ENCODE measurements at places on chromosomes 4 and X.

- no peak for DNase-seq
Measured at GRCh38 chr4:8303485-8304281, 34.1 kb downstream of the HTRA3 start.

GRCh38 chr4:74615411-74615810, 170.5 kb downstream of the AREG start:
- DNase-seq = no peak

GRCh38 chr4:3441501-3442459, at the start of gene HGFAC:
Gene HGFAC, plus strand, starts transcription at chr4:3441968. Its CDS starts 34 bp downstream, at chr4:3442002.
- DNase-seq = peak; percentile 21

DNA sequence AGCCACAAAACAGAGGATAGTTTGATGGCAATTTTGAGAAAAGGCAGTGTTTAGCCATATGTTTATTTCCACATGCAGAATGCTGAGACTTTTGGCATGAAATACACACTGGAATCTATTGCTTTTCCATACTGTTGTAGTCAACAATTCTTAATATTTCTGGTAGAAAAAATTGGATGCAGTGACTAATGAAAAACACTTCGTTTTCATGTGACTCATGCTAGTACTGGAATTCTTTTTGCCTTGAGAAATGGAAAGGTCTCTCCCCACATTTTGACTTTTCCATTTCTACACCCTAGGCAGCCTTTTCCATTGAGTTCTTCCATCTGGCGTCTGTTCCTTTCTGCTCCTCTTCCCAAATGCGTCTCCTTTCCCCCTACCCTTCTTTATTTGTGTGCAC, 425.2 kb upstream of the FTHL17 start:
- DNase-seq = no peak

DNA sequence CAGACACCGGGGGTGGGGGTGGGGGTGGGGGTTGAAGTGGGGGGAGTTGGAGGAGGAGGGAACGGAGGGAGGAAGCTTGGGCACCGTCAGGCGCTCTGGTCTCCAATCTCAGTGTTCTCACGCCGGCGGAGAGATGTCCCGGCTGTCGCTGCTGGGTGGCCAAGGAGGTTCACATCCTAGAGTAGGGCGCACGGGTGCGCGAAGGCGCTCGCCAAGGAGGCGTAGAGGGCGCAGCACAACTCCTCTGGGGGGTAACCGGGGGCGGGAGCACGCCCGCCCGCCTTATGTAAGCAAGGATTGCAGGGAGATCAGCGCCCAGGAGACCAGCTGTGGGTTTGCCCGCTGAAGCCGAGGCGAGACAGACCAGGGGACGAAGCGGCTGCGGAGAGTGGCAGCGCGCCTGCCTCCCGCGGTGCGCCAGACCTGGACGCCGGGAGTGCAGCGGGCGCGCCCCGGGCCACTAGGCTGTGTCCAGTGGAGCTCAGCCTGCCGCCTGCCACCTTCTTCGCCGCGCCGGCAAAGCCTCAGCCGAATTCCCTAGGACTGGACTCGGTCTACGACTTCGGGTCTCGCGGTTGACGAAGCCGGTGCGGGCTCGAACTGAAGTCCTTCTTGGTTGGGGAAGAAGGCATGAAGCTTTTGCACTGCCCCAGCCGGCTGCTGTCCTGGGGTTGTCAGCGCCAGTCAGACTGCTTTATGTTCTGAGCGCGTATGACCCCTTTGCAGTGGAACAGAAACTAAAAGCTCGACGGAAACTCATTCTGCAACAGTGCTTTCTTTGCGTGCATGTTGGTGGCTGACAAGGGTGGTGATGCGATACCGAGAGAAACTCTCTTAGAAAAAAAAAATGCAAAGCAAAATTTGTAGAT, 707 bp upstream of the UNC5C start:
- DNase-seq = peak; percentile 80

DNA sequence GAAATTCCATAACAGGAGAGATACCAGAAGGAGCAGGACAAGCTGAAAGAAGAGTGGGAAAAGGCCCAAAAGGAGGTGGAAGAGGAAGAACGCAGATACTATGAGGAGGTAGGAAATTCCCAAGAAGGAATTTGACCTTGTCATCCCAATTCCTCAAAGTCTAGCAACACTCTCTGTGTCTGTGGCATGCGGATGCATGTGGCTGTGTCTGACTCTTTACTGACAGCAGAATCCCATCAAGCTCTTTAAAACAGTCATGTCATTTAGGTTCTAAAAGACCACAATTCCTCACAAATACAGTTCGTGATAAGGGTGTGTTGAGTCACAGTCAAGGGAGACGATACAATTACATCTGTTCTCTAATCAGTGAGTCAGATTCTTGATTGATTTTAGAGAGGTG, 68.5 kb downstream of the PHOX2B start:
- no peak for DNase-seq
